GM23248 (cell line): ENCODE measurements at places on chromosomes 5 and 9. TPM values are rescaled to one million over a fixed set of nuclear protein-coding genes. Genes with fewer than 3 reads are reported as not detected.

DNA sequence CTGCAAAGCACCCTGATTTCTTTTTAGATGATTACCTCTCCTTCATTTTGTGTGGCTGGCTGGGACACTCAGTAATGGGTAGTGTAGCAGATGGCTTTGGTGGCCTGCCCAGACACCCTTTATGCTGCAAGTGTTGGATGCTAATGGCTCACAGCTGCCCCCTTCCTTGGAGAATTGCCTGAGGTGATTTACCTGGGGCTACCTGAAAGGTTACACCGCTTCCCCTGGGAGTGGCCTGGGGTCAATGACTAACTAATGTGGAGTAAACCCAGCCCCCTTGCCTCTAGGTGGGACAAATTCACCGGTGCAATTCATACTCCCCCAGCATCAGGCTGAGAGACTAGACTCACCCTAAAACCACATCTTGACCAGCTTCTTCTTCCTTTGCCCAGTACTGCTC, 23.5 kb upstream of the HAND1 start:
- no peak for DNase-seq

DNA sequence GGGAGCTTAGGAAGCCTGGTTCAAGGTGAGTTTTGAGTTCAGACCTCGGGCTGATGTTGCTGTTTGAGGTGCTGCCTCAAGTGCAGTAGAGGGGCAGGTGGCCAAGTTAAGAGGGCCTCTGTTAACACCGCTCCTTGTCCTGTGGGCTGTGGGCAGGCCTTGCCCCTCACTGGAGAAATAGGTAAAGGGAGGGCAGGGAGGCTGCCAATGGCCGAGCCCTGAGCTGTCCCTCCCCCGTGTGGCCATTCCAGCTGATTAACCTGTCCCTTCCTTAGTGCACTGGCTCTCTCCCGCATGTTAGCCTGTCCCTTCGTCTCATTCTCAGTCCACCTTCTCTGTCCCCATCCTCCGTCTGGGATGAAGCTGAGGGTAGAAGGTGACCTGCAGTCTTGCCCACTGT, 21.4 kb downstream of the CNTFR start:
- no peak for DNase-seq

- no peak for DNase-seq
Observed at GRCh38 chr5:48192-48591, 43.8 kb upstream of the PLEKHG4B start.

DNA sequence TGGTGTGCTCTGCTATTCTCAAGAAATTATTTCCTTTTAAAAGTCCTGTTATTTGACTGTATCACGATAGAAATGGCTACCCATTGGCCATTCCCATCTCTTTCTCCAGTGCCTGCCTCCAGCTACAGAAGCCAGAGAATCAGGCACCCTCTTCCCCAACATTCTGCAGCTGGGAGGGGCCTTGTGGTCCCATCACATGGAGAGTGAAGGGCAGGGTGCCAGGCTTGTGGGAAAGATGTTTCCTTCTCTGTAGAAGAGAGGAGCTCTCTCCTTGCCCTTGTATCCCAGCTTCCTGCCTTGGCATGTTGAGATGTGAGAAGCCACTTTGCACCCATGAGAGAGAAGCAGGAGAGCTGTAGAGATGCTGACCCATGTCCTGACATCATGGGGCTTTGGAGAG, 465.0 kb downstream of the MTRR start:
- DNase-seq, result no peak

SLC6A19 gene
- total RNA-seq, result not detected in 2 replicates

- DNase-seq, result no peak
Observed at GRCh38 chr9:87502391-87503221, 4.9 kb downstream of the DAPK1 start.

- DNase-seq, result no peak
Observed at GRCh38 chr5:132281856-132282614, 12.2 kb upstream of the SLC22A4 start.

PCDHB7 gene
- total RNA-seq, result 0.65 and 0.89 TPM in 2 replicates

WWC1 gene
- total RNA-seq, result 3.5 and 7.1 TPM in 2 replicates

- DNase-seq, result peak; percentile 67
Observed at GRCh38 chr5:102536323-102536928, 37.6 kb upstream of the SLCO6A1 start.

LHX2 gene
- total RNA-seq, result not detected in 2 replicates

IDNK gene
- total RNA-seq, result 1.0 and 1.6 TPM in 2 replicates

DNA sequence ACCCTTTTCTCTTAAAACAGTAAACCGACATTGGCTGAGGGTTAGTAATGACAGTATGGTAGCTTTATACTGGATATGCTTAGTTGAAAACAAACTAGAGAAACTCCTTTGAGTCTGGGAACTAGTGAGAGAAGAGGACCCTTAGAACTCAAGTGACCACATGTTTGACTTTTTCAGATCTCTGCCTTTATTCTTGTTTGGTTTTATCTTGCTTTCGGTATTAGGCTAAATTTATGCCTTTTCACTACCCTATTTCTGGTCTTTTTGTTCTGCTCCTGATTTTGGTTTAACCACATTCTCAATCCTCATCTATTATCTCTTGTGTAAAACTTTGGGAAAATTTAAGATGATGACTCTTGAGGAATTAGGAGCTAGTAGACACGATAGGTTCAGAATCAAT, 11.0 kb downstream of the SNAPC3 start:
- no peak for DNase-seq

GABRG2 gene
- total RNA-seq, result not detected in 2 replicates

SURF4 gene
- 638 and 670 TPM in 2 replicates for total RNA-seq

DNA sequence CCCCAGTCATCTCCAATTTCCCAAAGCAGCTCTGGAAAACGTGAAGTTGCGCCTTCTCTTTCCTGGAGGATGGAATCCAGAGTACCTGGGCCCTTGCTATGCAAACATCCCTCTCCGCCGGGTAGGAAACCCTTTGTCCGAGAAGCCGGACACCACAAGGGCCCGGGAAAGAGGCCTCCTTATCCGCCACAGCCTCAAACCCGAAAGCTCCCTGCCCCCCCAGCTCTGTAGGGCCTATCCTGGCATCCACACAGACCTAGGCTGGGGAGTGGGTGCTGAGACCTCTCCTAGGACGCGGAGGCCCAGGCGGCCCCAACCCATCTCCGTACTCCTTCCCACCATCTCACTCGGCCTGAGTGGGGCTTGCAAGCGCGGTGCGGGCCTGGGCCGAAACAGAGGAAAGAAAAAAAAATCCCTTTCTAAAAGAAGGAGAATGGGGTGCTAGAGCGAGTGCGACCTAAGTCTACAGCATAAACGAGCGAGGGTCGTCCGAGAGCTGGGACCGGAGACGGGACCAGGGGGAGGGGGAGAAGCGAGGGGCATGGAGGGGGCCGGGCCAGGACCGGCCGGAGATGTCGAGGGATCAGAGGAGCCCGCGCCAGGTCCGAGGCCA, 624 bp downstream of the FBXW11 start:
- DNase-seq, result peak; percentile 63

SLC9A3 gene
- total RNA-seq, result 1.7 and 2.8 TPM in 2 replicates

- peak; percentile 93 for DNase-seq
Observed at GRCh38 chr5:10469253-10470050, 27.8 kb downstream of the ROPN1L start.
